Ammon's horn (tissue), 1 donor: ENCODE measurements at places on chromosomes 12 and 14.

DNA sequence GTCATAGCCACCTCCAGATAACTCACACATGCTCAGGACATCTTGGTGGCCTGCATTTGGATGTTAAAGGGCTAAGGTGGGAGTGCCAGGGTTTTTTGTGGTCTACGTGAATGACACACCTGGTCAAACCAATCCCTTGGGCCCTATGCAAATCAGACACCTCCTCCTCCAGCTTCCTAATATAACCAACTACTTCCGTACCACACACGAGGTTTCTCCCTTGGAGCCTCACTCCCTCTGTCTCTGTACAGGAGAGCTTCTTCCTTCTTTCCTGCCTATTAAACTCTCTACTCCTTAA is 19.6 kb downstream of the APOBEC1 start:
- DNase-seq, result no peak

DNA sequence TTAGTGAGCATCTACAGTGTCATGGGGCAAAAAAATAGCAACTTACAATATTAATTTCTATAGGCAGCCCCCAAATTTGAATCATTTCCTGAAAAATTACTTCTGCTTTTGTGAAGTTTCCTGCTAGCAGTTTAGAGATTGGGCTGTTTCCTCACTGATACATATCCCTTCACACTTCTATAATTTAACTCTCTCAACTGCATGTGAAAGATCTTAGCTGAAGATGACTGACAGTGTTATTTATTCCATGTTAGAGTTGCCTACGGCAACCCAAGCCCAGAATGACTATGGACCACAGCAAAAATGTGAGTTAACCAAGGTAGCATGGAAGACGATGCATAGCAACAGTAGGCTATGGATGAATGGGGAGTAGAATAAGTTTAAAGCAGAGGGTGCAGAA is at the start of gene KLRG1:
TSS of gene KLRG1 (plus strand) at position 134 of the 400 bp plus-strand sequence. CDS start at position 224, 90 bp downstream.
- DNase-seq, result no peak

DNA sequence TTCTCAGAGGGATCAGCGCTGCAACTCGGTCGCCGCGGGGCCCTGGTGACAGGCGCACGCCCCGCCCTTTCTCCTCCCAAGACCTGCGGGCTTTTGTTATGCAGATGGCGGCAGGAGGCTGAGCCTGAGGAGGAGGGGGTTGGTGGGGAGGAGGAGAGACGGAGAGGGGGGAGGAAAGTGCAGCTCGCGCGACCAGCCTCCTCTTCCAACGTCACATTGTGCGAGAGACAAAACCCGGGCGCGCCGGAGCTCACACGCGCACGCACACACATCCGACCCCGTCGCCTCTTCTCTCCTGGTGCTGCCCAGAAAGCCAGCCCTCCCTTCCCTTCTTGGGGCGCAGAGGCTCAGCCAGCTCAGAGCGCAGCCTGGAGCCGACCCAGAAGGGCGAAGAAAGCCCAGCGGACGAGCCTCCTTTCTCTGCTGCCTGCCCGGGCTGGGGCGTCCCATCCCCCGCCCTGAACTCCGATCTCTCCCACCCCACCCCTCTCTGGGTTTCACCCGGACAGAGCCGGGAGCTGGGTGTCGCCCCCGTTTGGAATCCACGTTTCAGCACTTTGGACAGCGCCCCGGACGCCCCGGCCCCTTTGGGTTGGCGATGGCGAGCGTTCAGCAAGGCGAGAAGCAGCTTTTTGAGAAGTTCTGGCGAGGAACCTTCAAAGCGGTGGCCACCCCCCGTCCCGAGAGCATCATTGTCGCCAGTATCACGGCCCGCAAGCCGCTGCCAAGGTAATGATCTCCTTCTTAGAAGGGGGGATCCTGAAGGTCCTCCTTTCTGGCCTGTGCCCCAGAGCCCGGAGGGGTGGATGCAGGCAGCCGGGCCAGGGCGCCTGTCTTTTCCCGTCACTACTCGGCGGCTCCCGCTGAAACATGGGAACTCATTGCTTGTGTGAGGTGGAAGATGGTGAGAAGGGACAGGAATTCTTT is at the start of gene SRRM4:
TSS of gene SRRM4 (plus strand) at position 257 of the 927 bp plus-strand sequence. CDS start at position 599, 342 bp downstream.
- peak; percentile 71 for DNase-seq

DNA sequence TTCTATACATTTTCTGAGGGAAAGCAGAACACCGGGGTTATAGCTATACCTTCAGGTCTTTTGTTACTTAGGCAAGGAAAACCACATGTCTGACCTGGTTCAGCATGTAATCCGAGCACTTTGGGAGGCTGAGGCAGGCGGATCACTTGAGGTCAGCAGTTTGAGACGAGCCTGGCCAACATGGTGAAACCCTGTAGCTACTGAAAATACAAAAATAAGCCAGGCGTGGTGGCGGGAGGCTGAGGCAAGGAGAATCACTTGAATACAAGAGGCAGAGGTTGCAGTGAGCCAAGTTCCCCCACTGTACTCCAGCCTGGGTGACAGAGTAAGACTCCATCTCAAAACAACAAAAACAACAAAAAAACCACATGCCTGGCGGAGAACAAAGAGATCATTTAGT is 177.6 kb downstream of the ACSS3 start:
- DNase-seq, result no peak

DNA sequence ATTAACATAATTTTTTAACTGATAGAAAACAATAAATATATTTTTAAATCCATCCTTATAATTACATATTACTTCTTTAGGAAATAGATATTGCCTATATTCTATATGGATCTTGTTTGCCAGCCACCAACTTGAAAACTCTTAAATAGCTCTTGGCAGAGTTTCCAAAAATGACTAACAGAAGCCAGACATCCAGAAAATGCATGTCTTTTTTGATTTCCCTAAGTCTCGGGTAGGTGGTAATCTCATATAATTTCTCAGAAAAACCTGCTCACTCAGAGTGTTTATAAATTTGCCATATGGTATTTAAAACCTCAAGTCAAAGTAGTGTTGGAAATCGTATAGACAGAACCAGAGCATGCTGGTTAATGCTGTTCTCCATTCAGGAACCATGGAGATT is 360.4 kb upstream of the FOXG1 start:
- no peak for DNase-seq

DNA sequence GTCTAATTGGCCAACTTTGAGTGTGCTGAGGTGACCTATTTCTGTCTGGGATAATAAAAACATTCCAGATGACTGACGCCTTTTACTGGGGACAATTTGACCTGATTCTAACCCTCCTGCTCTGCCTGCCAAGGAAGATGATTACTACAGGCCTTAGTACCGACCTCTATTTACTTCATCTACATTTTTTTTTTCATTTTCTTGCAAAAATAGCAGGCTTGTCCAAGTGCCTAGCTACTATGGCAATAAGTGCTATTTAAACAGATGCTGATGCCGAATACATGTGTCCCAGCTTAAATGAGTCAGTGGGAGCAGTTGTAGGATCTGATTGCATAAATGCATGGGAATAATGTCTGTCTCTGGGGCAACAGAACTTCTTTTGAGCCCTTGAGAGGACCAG is 254.3 kb downstream of the RGS6 start:
- DNase-seq, result peak; percentile 59

DNA sequence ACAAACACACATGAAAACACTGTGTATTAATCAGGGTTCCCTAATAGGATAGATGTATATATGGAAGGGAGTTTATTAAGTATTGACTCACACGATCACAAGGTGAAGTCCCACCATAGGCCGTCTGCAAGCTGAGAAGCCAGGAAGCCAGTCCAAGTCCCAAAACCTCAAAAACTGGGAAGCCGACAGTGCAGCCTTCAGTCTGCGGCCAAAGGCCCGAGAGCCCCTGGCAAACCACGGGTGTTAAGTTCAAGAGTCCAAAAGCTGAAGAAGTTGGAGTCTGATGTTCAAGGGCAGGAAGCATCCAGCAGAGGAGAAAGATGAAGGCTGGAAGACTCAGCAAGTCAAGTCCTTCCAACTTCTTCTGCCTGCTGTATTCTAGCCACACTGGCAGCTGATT is 1085.0 kb upstream of the TMEM132C start:
- no peak for DNase-seq

- DNase-seq, result no peak
Measured at GRCh38 chr12:24730489-24730896, 218.4 kb downstream of the BCAT1 start.

DNA sequence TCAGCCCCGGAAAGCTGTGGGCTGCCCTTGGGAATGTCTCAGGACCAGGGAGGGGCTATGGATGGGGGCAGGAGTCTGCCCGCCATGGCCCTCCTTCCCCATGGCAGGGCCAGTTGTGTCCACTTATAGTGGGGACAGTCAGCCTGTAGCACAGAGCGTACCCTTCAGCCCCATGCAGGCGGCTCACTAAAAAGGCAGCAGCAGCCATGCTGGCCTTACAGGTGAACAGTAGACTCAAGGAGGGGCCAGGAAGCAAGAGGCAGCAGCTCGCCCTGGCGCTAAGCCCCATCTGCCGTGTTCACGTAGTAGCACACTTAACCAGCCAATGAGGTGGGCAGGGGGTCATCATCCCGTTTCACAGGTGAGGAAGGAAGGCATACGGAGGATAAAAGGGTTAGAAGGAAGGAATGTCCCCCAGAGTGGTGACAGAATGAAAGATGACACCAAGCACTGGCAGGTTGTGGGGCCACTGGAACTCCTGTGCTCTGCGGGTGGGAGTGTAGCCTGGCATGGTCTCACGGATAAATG is 52.7 kb downstream of the FAM222A start:
- DNase-seq, result no peak

DNA sequence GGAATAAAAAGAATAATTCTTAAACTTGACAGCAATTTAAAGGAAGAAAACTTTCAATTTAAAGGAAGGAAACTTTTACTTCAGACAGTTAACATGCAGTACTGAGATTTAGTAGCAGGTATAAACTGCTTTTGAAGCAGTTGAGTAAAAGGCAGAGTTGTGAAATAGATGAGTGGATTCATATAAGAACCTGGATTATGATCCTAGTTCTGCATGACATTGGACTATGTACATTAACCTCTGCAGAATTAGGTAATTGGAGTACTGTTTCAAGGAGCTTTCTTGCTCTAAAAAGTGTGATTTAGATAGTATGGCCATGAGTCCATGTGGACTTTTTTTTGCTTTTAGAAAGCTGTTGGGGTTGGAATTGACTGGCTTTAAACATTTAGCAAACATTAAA is 29.7 kb downstream of the ATP2A2 start:
- DNase-seq, result no peak

DNA sequence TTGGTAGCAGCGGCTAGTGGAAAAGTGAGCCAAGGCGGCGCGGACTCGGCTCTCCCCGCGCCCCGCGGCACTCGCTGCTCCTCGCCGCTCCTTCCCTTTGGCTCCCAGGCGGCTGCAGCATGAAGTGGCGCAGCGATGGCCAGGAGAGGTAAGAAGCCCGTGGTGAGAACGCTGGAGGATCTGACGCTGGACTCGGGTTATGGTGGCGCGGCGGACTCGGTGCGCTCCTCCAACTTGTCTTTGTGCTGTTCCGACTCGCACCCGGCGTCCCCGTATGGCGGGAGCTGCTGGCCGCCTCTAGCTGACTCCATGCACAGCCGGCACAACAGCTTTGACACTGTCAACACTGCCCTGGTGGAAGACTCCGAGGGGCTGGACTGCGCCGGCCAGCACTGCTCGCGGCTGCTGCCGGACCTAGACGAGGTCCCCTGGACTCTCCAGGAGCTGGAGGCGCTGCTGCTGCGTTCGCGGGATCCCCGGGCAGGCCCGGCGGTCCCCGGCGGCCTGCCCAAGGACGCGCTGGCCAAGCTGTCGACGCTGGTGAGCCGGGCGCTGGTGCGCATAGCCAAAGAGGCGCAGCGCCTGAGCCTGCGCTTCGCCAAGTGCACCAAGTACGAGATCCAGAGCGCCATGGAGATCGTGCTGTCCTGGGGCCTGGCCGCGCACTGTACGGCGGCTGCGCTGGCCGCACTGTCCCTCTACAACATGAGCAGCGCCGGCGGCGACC is 225.6 kb upstream of the CRY1 start:
- DNase-seq, result no peak

DNA sequence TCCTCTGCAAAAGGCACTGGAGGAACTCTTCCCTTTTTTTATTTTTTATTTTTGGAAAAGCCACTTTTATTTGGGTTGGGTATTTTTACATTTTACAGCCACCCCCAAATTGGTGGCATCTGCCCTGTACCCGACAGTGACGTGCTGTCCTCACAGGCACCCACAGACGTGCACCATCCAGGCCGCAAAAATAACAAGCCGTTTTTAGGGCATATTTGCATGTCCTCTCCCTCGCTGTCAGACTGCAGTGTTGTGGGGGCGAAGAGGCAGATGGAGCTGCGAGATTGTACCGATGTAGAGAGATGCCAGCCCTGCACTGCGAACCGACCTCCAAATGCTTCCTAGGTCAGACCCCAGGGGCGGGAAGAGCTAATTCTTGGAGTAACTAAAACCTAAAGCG is 12.2 kb downstream of the JDP2 start:
- peak; percentile 72 for DNase-seq

DNA sequence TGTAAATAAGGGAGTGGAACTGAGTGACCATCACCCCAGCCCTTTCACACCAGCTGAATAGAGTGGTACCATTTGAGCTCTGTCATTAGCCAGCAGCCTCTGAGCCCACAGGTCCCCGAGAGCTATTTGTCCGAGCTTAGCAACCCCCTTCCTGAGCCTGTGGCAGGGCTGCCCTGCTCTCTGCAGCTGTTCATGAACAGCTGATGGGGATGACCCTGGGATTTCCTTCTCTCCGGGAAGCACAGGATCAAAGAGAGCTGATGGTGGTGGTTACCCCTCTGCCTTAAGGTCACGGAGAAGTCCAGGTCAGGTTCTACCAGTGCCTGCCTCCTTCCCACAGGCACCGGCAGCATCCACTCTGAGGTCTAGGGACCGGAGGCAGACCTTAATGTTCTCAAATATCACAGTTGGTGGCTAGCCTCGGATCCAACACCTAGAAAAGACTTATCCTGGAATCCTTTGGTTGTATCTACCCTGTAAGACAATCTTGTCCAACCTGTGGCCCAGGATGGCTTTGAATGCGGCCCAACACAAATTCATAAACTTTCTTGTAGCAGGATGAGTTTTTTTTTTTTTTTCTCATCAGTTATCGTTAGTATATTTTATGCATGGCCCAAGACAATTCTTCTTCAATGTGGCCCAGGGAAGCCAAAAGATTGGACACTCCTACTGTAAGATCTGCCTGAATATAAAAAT is 81.1 kb downstream of the ESRRB start:
- no peak for DNase-seq

DNA sequence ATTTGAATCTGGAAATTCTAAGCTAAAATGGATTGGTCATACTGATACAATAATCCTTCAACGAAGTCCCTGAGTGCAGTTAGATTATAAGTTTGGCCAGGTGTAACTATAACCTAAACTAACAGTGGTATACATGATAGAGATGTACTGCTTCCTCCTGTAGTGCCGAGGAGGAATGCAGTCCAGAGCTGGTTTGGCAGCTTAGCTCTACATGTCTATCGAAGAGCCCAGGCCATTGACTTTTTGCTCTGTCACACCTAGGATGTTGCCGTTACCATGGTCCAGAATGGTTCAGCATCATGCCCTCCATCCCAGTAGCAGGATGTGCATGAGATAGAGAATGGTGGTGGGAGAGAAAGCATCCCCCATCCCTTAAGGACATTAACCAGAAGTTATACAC is 318.1 kb downstream of the ZFP36L1 start:
- no peak for DNase-seq

DNA sequence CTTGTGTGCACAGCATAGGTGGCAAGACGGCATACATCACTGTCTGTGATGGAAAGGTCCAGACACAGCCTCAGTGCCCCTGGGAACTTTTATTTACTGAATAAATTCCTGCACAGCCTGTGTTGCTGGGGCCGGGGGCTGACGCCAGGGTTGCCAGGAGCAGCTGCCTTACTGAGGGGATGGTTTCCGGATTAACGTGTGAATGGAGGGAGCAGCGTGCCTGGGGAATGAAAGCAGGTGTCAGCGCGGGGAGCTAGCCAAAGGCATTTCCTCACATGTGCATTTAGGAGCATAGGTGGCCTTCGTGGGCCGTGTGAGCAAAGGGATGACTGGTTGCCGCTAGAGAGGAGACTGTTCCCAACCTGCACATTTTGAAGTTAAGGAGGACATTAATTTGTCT is 41.6 kb downstream of the SFSWAP start:
- DNase-seq, result no peak
